Stimulated activated CD4-positive, alpha-beta T cell treated with anti-CD3 and anti-CD28 coated beads, Interleukin-15, amount 100 ng/mL, for 1 hour (primary cell): ENCODE measurements at places on chromosomes 7 and 10.

GRCh38 chr10:132571650-132572544 is 34.3 kb downstream of the INPP5A start:
- no peak for DNase-seq

GRCh38 chr7:23076772-23077171 is 28.8 kb upstream of the KLHL7 start:
- DNase-seq: no peak

DNA sequence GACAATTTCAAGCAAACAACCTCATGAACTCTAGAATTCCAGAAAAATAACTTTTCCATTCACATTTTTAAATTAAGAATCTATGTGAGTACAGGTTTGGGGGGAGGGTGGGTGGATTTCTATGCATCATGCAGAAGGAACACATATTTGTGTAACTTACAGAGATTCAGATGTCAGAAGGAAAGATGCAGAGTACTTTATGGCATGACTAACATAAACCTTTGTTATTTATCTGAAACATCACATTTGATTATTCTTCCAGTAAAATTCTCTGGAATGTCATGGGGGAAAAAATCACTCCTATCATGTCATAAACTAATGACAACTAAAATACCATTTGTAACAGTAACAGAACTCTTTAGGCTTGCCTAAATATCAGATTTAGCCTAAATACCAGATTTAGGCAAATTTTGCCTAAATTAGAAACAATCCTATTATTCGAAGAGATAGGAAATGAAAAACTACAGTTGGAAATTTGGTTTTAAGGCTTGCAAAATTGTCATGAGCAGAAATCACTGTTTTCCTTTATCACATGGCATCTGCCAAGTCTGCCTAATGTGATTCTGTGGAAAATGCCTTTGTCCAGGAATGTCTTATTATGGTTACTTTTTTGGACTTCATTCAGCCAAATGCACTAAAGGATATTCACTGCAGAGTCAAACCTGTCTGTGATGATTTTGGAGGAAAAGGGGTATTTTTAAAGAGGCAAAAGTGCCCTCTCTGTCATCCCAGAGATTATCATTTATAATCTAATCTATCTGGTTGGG is 527.7 kb upstream of the CELF2 start:
- no peak for DNase-seq

DNA sequence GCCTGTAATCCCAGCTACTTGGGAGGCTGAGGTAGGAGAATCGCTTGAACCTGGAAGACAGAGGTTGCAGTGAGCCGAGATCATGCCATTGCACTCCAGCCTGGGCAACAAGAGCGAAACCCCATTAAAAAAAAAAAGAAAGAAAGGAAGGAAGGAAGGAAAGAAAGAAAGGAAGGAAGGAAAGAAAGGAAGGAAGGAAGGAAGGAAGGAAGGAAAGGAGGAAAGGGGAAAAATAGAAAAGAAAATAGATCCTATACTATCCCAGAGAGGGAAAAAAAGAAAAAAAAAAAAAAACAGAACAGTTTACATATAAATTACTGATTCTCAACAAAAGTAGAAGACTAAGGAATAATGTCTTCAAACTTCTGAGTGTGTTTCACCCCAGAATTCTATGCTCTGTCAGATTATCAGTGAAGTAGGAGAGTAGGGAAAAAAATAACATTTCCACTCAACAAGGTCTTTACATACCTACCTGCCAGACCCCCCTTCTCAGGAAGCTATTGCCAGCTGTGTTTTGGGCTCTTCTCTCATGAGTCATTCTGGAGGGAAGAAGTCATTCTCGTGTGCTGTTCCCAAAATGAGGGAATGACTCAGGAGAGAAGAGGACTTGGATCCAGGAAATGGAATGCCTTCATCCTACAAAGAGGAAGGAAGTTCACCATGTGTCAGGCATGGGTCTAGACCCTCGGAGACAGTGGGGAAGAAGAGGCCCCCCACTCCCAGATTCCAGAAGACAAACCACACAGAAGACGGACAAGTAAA is 20.9 kb downstream of the RGS10 start:
- no peak for DNase-seq

- DNase-seq: no peak
Observed at GRCh38 chr10:108765794-108766193, 1157.5 kb downstream of the XPNPEP1 start.

- DNase-seq: no peak
Observed at GRCh38 chr10:49504528-49504927, 34.4 kb downstream of the ERCC6 start.

DNA sequence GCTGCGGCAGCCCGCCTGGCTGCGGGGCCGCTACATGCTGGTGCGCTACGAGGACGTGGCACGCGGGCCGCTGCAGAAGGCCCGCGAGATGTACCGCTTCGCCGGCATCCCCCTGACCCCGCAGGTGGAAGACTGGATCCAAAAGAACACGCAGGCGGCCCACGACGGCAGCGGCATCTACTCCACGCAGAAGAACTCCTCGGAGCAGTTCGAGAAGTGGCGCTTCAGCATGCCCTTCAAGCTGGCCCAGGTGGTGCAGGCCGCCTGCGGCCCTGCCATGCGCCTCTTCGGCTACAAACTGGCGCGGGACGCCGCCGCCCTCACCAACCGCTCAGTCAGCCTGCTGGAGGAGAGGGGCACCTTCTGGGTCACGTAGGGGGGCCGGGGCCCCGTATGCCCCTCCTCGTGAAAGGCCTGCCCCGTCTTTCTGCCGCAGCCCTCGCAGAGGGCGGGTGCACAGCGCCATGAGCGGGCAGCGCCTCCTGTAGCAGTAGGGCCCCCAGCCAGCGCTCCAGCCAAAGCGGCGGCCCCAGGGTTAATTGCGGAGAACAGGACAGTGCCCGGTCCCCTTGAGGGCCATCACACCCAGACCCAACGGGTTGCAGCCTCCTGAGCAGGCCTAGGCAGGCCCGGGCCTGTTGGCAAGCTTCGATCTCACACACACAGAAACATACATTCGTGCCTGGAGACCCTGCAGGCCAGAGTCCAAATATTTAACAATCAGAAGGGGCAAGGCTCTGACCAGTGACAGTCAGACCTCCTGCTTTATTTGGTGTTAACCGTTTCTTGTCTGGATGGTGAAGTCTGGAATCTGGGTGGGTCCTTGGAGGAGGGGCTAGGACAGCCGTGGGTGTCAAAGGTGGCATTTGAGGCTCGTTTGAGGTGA is 44.1 kb downstream of the CHST3 start:
- no peak for DNase-seq

DNA sequence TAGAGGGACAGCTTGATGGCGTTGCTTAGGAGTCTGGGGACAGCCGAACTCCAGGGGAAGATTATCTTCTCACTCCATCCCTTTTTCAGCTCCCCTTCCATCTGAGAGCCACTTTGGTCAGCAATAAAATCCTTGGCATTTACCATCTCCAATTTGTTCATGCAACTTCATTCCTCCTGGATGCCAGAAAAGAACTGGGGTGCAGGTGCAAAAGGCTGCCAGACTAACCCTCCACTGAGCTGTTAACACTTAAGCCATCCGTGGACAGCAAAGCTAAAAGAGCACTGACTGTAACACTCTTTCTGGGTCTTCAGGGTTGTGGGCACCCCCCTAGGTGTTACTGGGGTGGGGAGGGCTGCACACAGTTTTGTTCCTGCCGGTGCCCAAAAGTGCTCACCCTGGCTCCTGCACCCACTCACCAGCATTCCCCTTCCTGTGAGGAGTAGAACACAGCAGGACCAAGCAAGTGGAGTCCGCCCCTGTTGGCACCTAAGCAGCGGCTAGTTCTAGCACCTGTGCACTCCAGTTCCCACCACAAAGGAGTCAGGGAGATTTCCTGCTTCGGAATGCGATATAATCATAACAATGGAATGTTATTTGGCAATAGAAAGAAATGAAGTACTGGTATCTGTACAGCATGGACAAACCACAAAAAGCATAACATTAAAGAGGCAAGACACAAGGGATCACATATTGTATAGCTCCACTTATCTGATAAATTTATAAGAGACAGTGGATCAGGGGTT is 95.1 kb downstream of the NPY start:
- DNase-seq: no peak

DNA sequence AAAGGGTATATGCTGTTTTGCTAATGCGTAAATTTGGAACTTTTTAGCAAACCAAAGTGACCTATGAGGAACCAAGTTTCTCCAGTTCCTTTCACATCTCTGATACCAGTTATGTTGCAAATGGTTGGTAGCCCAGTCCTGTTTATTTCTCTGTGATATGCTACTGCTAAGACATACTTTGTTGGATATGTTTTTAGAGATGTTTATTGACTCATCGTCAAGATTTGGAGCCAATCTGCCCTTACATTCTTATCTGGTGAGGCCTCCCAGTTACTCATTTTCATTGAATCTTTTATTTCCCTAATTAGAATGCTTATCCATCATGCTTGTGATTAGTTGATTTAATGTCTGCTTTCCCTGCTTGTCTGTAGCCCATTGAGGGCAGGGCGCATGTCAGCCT is 58.9 kb downstream of the LRGUK start:
- no peak for DNase-seq

DNA sequence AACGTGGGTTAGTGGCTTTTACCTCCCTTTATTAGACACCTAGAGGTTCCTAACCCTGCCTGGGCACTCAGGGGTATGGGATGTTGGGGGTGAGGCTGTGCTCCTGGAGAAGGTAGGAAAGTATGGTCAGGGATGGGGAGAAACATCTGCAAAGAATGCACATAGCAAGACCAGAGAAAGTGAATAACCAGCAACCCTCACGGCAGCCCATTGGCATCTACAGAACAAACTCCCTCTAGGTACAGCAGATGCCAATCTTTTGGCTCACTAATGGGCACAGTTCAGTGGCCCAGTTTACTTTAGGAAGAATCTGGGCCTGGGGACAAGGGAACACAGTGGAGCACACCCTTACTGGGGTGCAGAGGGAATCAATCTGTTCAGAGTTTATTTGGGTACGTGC is 143.9 kb downstream of the JAZF1 start:
- DNase-seq: no peak

DNA sequence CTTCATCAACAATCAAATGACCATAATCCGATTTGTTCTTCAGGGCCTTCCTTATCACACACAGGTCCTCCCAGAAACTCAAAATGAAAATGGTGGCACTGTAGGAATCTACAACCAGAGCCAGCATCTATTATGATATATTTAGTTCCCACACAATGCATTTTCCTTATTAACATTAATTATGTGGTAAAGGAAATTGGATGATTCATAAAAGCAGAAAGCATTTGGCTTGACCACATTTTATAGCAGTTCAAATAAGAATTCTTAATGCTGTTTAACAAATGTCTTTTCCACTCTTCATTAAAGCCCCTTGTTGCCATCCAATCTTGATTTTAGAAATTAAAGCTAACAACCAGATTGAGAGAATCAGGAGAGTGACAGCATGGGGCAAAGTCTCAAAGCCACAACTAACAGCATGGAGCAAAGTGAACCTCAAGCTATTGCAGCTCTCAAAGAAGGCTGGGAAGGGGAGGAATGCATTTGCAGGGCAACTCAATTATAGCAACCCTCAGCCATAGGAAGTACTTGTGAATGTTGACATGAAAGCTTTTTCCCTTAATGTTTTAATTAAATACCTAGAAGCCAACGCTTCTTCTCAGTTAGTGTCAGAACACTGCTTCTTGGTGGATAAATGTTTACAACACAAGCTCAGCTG is 549.1 kb downstream of the NXPH1 start:
- DNase-seq: no peak

- DNase-seq: no peak
Observed at GRCh38 chr7:69800495-69800894, 202.2 kb downstream of the AUTS2 start.

DNA sequence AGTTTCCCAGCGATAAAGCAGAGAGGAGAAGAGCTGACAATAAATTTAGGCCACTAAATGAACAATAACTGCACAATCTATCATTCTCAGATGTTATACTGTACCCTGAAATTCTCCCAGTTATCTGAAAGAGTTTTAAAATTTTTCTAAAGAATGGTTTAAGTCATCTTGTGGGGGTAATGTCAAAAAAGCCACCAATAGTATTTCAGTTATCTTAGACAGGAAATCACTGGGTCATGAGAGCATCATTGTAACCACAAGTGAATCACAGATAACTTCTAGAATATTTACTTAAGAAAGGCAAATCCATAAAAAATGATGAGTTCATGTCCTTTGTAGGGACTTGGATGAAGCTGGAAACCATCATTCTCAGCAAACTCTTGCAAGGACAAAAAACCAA is 147.1 kb downstream of the DNAJB9 start:
- no peak for DNase-seq
